Endothelial cell of umbilical vein (primary cell): ENCODE measurements at places on chromosomes 13 and 19. TPM values are rescaled to one million over a fixed set of nuclear protein-coding genes. Genes with fewer than 3 reads are reported as not detected.

AXL gene
- 151 and 172 TPM in 2 replicates for total RNA-seq

TEX26 gene
- not detected in 2 replicates for total RNA-seq

PCDH17 gene
- 4.2 and 5.0 TPM in 2 replicates for total RNA-seq

C2CD4C gene
- 0.37 and 0.38 TPM in 2 replicates for total RNA-seq

- H3K36me3 ChIP-seq, result no peaks in the 10 kb centered on the region
- no peak for DNase-seq
- no peak overlapping the region for H3K27ac ChIP-seq
Observed at GRCh38 chr19:42512743-42513304, 15.5 kb downstream of the CEACAM1 start.

- no peak for DNase-seq
- H3K27me3 ChIP-seq, result peaks cover 2% of the 10 kb centered on the region
- H3K36me3 ChIP-seq, result no peaks in the 10 kb centered on the region
- no peak overlapping the region for H3K4me3 ChIP-seq
- H3K4me1 ChIP-seq, result no peaks in the 10 kb centered on the region
Observed at GRCh38 chr13:51004918-51005460, 95.4 kb downstream of the RNASEH2B start.
